ENCODE measurements at places on chromosomes 13 and 19. TPM values are rescaled to one million over a fixed set of nuclear protein-coding genes. Genes with fewer than 3 reads are reported as not detected.

The SYNGR4 gene
- total RNA-seq = not detected

The PRTN3 gene
- total RNA-seq = 0.71 TPM

The PRSS57 gene
- total RNA-seq = not detected

The SLC25A15 gene
- total RNA-seq = 3.2 TPM

The TSSK6 gene
- 1.3 TPM for total RNA-seq

The PRRG2 gene
- 1.7 TPM for total RNA-seq

The PVR gene
- total RNA-seq = 49.1 TPM

The KLK4 gene
- 1.1 TPM for total RNA-seq

DNA sequence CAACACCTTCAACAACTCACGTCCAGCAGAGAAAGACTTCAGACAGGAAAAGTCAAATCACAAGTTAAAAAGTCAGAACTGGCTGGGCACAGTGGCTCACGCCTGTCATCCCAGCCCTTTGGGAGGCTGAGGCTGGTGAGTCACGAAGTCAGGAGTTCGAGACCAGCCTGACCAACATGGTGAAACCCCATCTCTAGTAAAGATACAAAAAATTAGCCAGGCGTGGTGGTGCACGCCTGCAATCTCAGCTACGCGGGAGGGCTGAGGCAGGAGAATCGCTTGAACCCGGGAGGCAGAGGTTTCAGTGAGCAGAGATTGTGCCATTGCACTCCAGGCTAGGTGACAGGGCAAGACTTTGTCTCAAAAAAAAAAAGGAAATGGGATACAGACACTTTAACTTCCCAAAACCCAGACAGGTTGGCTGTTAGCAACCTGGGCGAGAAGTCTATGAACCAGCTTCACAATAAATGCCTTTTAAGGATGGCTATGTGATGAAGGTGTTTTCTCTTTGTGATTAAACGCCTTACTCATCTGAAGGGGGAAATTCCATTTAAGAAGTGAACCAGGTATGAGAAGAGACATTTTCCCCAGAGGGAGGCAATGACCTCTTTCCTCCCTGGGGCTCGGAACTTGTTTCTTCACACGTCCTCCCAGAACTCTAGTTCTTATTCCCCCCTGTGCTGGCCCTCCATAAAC lies 80.4 kb downstream of the INSR start:
- no peak for DNase-seq

DNA sequence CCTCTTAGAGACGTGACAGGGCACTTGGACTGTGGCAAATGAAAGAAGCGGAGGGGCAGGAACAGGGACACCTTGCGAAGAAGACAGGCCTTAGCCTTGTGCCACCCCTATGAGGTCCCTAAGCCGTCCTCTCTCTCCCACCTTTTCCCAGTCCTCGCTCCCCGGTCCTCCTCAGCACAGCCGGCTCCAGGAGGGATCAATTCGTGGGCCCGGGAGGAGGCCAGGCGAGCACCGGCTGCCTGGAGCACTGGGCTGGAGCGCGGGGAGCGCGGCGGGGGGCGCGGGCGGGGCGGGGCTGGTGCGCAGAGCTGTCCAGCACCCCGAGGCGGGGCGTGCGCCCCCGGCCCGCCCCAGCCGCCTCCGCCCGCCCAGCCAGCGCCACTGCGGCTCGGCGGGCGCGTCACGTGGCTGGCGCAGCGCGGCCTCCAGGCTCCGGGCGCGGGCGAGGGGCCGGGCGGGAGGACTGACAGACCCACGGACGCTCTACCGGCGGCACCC lies at the start of gene LRP3:
TSS of gene LRP3 (plus strand) at position 466 of the 498 bp plus-strand sequence. CDS start 456 bp downstream, outside the sequence.
- DNase-seq = no peak

DNA sequence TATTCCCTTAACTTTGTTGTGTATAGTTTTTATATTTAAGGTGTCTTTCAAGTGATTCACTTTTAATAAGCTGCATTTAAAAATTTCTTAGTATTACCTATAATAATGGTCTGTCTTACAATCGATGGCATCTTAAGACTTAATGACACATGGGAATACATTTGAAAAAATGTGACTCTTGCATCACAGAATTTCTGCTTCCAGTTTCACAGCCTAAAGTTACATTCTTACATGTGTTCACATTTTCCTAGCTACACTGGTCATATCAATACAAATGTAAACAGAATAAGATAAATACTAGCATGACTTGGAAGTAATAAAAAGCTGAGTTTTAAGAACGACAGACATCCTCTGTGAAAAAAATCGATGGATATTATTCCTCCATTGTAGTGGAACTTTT lies 1597.1 kb upstream of the MIR17HG start:
- no peak for DNase-seq

- DNase-seq = no peak
Measured at GRCh38 chr13:110162053-110162452, 144.9 kb downstream of the COL4A1 start.

DNA sequence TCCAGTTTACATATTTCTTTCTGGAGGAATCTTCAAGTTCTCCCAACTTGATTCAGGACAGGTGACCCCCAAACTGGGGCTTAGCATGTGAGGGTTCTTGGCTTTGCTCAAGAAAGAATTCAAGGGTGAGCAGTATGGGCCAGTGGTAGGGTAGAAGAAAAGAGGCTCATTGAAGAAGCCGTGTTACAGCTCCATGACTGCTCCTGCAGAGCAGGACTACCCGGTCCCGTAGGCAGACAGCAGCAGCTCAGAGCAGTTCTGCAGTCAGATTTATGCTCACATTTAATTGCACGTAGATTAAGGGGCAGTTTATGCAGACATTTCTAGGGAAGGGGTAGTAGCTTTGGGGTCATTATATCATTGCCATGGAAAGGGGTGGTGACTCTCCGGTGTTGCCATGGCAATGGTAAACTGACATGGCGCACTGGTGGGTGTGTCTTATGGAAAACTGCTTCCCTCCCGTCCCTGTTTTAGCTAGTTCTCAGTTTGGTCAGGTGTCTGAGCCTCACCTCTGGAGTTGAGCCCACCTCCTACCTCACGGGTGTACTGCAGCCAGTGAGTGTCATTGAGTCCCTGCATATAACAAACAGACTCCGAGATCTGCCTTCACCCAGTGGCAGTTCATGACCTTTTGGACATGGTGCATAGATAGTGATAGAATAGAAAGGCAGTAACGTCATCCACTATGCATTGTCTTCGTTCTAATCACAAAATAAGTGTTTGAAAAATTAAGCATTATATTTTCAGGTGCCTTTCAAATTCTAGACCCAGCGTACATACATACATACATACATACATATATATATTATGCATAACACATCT lies 16.0 kb upstream of the ZNF792 start:
- DNase-seq = no peak

DNA sequence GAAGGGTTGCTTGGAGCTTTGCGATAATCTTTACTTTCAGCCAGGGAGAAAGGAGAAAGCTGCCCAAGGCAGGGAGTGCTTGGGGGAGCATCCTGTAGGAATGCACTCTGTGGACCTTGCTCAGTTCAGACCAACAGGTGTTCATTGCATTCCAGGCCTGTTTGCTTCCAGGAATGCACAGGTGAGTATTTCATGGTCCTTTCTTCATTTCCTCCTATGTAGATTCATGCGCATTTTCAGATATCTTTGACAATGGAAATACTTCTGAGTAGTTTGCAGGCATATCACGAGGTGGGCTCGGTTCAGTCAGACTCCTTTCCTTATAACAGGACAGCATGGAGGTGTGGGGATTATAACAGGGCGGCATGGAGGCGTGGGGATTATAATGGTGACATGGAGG lies 254.8 kb downstream of the FGF9 start:
- DNase-seq = peak; percentile 4

- DNase-seq = no peak
Measured at GRCh38 chr13:46571189-46571908, 18.4 kb downstream of the LRCH1 start.

DNA sequence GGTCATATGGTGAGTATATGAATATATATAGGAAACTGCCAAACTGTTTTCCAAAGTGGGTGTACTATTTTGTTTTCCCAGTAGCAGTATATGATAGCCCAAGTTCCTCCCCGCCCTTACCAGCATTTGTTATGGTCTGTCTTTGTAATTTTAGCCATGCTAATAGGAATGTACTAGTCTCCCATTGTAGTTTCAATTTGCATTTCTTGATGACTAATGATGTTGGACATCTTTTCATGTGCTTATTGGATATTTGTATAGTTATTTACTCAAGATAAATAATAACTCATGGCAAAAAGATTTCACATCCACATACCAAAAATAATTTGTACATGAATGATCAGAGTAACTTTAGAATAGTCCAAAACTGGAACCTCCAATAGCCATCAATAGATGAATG lies 75.3 kb upstream of the SERP2 start:
- DNase-seq = no peak

- DNase-seq = peak; percentile 63
Measured at GRCh38 chr19:2867025-2867991, at the start of gene ZNF556. Gene ZNF556, plus strand, starts transcription at chr19:2867335. Its CDS starts 87 bp downstream, at chr19:2867422.

DNA sequence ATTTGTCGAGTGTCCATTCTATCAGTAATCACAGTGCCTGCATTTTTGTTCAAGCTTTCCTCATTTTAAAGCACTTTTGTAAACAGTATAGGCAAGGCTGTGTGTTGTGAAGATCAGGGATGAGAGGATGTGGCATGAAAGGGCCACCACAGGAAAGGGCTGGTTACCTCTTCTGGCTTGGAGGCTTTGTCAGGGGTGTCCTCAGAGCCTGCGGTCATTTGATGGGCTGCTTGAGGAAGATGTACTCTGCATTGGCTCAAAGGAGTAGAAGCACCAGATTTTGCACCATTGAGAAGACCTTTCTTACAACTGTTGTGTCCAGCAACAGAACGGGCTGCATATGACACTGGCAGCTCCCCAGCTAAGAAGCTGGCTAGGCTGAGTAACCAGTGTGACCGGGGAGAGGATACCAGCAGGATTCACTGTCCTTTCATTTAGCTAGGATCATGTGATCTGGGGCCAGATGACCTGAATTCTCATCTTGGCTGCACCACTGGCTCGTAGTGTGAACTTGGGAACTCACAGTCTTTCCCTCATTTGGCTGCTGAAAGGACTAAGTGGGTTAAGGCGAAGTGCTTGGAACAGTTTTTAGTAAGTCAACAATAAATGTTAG lies 380.2 kb downstream of the FGF9 start:
- no peak for DNase-seq

- no peak for DNase-seq
Measured at GRCh38 chr13:51125495-51126226, 14.6 kb upstream of the C13orf42 start.

GRCh38 chr19:30145467-30145866 lies 203.4 kb downstream of the URI1 start:
- no peak for DNase-seq

DNA sequence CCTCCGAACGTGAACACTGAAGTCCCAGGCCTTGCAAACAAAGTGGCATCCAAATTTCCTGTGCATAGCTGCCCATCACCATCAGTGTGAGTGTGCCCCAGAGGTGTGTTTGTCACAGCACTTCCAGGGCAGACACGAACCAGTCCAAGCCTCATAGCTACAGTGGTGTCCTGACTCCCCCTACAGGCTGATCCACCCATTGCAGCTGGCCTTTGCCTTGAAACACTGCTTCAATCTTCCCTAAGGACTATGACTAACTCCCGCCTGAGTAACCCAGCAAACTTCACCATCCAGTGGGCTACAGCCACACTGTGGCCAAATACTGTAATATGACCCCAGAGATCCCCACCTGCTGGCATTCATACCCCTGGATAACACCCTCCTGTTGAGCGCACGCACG lies 3.9 kb downstream of the ZNF266 start:
- no peak for DNase-seq

DNA sequence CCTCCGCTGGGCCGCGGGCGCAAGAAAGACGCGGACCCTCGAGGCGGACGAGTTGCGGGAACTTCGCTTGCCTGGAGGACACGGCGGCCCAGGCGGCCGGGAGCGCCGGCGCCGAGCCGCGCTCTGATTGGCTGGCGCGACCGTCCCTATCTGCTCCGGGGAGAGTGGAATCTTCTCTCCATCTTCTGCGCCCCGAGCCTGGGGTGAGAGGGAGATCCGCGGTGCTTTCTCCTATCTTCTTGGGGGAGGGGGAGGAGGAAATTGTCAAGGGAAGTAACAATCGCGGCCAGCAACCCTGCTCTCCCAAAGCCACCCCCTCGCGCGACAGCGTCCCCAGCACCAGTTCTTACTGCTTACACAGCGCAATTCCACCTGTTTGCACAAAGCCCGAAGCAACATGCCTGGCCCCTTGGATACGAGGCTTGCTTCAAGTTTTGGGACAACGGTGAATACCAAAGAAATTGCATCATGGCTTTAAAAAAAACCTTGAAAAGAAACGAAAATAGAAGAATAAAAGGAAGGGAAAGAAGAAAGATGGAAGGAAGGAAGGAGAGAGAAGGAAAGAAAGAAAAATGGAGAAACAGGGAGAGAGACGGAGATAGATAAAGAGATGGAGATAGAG lies 4.8 kb downstream of the SOX21 start:
- no peak for DNase-seq

GRCh38 chr19:2014731-2015607 lies 545 bp downstream of the BTBD2 start:
- DNase-seq = peak; percentile 70

- no peak for DNase-seq
Measured at GRCh38 chr13:113865427-113865826, 1.6 kb upstream of the GAS6 start.

DNA sequence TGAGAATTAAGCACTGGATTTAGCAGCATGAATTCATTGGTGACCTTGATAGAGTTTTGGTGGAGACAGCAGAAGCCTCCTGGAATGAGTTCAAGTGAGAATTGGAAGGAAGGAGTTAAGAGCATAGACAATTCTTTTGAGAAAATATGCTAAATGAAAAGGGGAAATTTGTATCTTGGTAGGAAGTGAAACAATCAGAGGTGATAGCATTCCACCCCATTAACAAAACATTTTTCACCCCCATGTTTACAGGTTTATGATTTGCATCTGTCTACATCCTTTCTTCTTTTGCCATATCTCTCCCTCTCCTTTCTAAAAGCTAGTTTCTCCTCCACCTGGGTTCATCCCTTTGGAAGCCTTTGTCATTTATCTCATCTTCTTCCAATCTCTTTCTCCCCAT lies 27.5 kb downstream of the LNX2 start:
- no peak for DNase-seq

DNA sequence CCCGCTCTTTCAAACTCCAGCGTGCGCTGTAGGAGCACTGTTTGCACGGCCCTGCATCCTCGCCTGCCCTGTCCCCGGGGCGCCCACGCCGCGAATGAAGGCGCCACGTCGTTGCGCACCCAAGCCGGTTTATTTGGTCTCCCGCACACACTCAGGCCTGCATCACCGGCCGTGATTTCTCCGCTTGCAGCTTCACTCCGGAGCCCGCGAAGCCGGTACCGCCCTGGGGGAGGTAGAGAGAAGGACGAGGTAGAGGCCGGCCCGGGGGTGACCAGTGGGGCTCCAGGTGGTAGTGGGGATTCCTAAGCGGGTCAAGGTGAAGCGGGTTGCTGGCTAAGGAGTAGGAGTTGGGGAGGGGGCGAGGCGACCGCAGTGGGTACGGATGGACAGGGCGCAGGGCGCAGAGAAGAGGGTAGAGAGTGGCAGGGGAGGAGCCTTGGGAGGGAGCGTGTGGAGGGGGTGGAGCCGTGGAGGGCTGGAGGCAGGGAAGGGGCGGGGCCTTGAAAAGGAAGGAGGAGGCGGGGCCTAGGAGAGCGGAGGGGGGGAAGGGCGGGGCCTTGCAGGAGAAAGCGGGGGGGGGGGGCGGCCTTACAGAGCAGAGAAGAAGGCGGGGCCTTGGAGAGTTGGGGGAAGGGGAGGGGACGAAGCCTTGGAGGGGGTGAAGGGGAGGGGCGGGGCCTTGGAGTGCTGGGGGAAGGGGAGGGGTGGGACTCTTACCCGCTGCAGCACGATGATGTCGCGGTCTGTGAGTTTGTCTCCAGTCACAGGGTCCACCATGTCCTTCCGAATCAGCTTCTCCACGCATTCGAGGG lies 24.6 kb downstream of the NOSIP start:
- peak; percentile 84 for DNase-seq

GRCh38 chr13:35860661-35861060 lies 270.5 kb downstream of the DCLK1 start:
- no peak for DNase-seq

- DNase-seq = no peak
Measured at GRCh38 chr13:71712988-71713653, 153.9 kb downstream of the DACH1 start.

All from sciatic nerve (tissue), 2 donors.